ENCODE measurements at places on chromosomes 3 and 15.

- DNase-seq, result no peak
These were observed 6.5 kb upstream of the NUP210 start for GRCh38 chr3:13426591-13426990.

DNA sequence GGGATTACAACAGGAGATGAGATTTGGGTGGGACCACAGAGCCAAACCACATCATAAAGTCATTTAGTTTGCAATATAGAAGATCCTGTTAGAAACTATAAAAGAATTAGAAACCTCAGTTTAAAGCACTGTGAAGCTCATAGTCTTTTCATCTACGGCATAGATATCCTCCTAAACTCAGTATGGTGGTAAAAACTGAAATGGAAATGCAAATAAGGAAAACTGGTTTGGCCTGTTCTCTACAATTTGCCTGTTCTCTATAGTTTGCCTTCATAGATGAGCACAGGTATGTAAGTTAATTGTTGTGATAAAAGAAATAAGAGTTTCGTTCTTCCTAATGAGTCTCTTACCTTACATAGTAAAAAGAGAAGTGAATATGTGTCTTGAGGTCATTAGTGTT, 331.6 kb upstream of the ARL6 start:
- DNase-seq, result no peak

DNA sequence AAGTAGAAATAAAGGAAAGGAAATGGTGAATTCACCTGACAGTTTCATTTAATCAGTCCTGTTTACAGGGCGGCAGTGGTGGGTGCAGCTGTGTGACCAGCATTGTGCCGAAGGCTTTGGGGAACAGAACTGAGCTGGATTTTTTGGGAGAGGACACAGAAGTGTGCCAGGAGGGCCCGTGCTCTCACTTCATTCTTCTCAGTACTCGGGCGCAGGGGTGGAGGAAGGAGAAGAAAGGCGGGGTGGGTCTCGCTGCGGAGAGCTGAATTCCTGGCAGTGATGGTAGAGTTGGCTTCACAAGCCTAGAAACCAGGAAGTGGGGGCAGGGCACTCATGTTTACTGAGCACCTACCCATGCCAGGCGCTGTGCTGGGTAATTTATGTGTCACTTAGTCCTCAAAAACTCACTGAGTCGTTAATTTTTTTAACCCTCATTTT, 64.6 kb downstream of the CRTC3 start:
- peak; percentile 96 for DNase-seq

- no peak for DNase-seq
These were observed 401.5 kb upstream of the PROK2 start for GRCh38 chr3:72186400-72186855.

- no peak for DNase-seq
These were observed 3.6 kb downstream of the EHHADH start for GRCh38 chr3:185250247-185250646.

- no peak for DNase-seq
These were observed 441.5 kb upstream of the ARHGEF26 start for GRCh38 chr3:153679714-153680113.

- DNase-seq, result no peak
These were observed 194.2 kb upstream of the DNAJC19 start for GRCh38 chr3:181183764-181184163.

GRCh38 chr15:101322854-101323477, 27.9 kb upstream of the SNRPA1 start:
- DNase-seq, result no peak

DNA sequence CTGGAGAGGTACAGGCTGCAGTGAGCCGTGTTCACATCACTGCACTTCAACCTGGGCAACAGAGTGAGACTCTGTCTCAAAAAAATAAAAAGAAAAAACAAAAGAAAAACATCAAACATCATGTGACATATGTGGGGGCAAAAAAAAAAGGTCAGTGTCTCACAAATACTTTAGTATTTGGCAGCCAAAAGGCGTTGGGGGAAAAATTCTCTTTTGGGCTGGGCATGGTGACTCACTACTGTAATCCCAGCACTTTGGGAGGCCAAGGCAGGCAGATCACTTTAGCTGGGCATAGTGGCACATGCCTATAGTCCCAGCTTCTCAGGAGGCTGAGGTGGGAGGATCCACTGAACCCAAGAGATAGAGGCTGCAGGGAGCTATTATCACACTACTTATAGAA, 47.6 kb downstream of the TMCC1 start:
- no peak for DNase-seq

DNA sequence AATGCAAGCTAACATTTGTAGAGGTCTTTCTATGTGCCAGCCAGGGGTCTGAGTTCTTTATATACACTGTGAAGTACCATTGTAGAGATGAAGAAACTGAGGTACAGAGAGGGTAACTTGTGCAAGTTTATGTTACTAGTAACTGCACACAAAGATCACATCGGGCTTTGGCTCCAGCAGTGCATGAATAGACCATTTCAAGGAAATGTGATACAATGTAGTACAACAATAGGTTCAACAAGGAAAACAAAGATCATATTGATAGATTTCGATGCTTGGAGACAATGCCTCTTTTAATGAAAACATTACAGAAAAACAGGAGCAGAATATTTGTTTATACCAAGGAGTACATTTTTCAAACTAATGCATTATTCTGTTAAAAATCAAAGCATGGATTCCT, 115.3 kb downstream of the POLR2M start:
- DNase-seq, result no peak

DNA sequence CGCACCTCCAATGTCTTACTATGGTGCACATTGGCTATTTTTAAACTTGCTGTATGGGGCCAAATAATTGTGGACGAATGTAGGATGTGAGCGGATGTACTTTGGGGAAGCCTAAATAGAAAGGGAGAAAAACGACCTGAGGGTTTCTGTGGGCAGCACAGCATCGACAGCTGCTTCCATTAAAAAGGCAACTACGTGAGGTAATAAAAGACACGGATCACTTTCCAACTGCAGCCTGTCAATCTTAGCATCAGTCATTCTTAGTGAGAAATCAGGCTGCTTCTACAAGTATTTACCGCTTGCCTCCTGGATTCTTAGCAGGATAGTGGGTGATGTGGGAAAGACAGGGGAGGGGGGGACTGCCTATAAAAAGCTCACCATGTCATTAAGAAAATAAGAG, 186.7 kb upstream of the SLC2A2 start:
- no peak for DNase-seq

DNA sequence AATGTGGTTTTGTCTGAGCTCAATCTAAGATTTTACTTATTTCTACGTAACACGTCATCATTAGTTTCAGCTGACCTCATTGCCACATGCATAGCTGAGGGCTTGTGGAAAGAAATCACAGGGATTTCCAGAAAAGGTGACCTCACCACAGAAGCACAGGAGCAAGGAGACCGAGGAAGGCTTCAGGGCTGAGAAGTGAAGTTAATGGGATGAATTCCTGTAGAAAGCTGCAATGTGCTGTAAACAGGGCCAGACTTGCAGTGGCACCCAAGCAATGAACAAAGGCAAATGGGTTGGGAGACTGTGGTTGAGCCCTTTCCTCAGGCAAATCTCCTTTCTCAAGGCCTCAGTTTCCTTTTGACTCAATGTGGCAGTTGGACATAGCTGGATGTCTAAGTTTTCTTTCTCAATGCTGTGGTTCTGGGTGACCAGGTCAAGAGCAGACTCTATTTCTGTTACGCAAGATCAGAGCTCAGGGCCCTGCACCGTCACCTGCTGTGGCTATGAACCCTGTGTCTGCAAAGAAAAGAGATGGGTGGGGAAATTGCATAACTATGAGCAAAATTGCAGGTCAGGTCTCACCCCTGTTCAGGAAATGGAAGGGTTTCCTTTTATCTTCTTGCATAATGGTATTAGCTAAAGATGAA, 252.2 kb upstream of the TBL1XR1 start:
- DNase-seq, result no peak

GRCh38 chr15:58703610-58704009, 45.9 kb downstream of the ADAM10 start:
- no peak for DNase-seq

DNA sequence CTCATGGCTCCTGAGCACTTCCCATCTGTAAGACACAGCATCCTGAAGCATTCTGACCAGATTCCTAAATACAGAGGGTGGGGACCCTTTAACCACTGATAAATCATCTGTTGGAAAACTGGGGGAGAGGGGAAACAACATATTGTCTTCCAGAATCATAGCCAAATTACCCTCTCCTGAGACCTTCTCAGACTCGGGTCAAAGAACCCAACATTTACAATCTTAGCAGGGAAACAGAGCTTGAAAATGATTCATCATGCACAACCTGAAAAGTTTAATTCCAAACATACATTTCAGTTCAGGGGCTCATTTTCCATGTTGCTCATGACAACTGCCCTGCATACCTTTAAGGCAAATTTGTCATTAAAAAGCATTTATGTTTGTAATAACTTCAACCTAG, 48.5 kb upstream of the TSPAN3 start:
- no peak for DNase-seq

DNA sequence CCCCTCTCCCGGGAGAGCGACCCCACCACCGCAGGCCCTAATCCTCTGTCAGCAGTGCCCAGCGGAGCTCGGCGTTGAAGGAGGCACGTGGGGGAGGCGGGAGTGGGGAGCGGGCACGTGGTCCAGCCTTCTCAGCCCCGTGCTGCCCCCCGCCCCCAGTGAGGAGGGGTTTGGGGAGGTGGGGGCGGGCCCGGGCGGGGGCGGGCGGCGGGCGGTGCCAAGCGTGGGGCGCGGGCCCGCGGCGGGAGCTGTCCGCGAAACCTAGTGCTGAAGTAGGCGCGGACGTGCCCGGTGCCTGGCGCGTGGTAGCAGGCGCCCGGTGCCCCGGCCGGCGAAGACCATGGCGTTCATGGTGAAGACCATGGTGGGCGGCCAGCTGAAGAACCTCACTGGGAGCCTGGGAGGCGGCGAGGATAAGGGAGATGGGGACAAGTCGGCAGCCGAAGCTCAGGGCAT, at the start of gene CPLX3:
Gene CPLX3, plus strand, starts transcription at position 264 of the 456 bp plus-strand sequence. Its CDS starts 77 bp downstream, at position 341.
- DNase-seq, result peak; percentile 84

DNA sequence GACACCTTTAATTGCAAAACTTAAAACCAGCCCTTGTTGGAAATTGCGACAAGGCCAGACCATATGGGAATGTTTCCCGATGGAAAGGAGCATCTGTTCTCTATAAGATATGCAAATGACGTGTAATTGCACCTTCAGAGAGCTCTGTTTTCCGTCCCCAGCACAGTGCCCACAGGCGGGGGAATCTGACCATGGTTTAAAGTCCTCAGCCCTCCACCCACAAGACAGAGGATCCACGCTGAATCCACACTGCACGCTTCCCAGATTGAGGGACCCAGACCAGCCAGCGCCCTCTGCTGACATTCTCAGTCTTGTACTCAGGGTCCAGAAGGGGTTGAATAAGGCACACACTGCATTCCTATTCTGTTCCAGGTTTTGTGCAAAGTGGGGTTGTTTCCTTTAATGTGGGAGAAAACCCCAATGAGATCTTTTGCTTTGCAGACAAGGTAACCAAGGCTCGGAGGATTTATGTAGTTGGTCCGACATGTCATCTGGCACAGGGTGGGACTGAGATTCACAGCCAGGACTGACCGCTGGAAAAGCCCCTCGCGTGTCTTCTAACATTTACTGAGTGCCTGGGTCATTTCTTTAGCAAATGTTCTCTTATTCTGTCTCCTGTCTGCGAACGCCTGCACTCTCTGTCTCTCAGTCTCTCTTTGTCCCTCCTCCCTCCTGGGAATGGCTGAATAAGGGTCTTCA, 36.8 kb upstream of the KLHL25 start:
- peak; percentile 84 for DNase-seq

GRCh38 chr3:120160050-120160449, 65.8 kb upstream of the GSK3B start:
- DNase-seq, result peak; percentile 78

DNA sequence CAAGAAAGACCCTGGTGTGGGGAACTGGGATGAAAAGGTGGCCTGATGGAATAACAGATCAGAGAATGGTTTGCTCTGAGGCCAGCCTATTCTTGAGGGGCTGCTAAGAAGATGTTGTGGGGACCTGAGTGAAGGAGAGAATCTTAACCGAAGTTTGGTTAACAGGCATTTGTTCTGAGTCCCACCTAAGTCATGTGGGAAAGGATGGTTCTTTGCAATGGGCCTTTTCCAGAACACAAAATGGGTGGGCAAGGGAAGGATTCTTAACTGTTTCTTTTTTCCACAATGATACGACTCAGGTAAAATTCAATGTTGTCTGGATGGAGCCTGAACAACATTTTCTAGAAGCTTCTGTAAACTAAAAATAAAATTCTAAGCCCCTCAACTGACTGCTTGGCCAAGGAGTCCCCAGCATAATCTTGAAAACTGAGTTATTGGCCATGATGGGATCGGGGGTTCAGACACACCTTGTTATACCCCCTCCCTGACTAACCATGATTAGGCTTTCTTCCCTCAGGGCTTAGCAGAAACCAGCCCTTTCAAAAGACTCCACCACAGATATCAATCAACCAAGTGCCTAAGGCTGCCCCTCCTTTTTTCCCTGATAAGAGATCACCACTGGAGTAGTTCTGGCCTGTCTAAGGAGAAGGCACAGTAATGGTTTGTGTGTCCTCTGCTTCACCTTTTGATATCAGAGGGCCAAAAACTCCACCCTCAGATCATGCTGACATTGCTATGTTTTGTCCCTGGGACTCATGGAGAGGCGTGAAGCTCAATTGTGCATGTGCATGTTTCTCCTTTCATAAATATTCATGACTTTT, 30.1 kb downstream of the SCN11A start:
- no peak for DNase-seq

DNA sequence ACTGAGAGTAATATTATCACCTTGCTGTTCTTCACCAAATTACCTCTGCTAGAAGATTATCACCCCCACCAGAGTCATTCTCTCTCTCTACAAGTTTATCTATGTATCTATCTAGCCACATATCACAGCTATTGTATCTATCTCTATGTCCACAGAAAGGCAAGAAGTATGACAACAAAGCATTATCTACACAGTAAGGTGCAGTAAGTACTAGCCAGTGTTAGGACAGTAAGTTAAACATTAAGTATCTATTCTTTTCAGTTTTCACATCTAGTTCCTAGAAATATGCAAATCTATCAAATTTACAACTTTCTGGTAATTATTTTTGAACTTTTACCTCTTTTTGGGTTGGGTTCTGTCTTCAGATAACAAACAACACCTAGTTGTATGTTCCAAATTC, 26.5 kb upstream of the XXYLT1 start:
- DNase-seq, result no peak

GRCh38 chr3:99978221-99978620, 136.1 kb downstream of the FILIP1L start:
- no peak for DNase-seq

DNA sequence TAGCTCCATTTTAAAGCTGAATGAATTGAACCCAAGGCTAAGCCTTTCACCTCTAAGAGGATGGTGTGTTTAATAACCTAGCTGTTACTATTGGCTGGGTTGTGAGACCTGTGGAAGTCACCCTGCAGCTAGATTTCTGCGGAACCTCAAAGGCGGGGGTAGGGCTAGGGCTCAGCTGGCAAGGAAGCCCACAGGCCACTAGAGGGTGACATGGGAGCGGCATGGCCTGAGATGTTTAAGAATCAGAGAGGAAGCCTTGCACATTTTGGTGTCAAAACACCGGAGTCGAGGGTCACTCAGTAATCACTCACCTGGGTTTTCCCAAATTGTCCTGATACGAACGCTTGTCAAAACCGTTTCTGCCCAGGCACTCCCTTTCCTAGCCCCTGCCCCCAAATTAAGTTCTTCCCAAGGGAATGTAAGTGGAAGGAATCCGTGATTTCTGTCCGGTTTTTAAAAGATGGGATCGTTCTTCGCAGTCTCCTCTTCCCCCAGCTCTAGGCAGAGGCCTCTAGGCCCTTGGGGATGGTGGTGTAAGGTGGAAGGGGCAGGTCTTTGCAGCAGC, 3.8 kb upstream of the ACAD9 start:
- DNase-seq, result no peak

GRCh38 chr15:76105391-76105790, 45.6 kb downstream of the TMEM266 start:
- no peak for DNase-seq

- DNase-seq, result no peak
These were observed 51.4 kb upstream of the CHMP2B start for GRCh38 chr3:87175732-87176131.

- no peak for DNase-seq
These were observed 53.8 kb downstream of the SLC24A1 start for GRCh38 chr15:65675551-65675950.
